ENCODE measurements at places on chromosomes 12 and 14.

DNA sequence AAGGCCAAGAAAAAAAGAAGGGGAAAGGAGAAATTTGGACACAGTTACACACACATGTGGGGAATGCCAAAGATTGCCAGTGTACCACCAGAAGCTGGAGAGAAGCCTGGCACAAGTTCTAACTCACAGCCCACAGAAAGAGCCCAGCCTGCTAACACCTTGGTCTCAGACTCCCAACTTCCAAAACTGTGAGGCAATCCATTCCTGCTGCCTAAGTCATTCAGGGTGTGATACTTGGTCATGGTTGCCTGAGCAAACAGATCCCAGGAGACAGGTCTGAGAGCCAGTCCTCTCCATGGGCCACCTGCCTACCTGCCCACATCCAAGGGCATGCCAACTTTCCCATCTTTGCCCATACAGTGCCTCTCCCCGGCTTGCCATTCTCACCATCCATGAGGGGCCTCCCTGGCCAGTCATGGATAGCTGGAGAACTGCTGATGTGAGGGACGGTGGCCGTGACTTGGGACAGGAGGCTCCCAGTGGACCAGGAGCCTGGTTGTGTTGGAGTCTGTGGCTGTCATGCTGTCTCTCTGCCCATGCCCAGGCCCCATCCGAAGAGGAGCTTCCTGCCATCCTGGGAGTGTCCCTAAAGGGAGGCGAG is 198.0 kb upstream of the RTL1 start:
- no peak for DNase-seq

DNA sequence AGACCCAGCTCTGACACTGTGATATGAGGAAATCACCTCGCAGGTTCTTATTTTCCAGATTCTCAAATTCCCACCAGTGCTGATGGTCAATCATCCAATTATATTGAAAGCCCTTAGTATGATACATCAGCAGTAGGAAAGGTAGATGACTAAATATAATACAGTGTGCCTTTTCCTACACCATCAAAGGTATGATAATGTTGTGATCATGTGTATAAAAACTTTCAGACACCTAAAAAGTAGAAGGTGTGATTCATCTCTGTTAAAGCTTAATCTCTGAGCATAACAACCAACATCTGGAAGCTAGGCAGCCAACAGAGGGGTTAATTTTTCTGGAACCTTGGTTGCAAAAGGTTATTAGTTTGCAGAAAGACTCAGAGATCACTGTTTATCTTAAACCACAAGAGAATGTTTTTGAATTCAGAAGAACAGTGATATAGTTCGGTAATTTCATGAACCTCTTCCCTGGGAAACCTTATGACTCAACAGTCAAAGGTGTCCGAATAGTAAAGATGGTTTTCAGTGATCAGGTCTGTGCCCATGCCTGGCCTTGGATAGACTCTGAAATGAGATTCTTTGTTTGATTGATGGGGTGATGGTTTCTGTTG is 122.5 kb downstream of the ETV6 start:
- DNase-seq: no peak

GRCh38 chr12:75888874-75889613 is 142.5 kb downstream of the PHLDA1 start:
- no peak for DNase-seq

- no peak for DNase-seq
Observed at GRCh38 chr14:65731933-65732506, 319.5 kb downstream of the FUT8 start.

GRCh38 chr14:106802413-106803364 is 1276.3 kb downstream of the TMEM121 start:
- DNase-seq: no peak

DNA sequence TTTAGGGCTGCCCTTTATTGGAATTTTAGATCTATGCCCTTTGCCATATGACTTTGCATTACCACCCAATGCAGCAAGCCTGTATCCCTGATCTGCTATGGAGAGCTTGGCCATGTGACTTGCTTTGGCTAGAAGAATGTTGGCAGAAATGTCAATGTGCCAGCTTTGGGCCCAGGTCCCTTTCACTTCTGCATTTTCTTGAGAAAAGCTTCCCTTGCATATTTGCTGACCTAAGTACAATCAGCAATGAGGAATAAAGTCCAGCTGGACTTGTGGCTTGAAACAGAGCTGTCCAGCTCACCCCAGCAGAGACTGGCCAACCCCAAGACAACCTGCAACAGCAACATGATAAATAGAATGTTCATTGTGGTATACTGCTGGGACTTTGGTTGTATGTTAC is 135.9 kb downstream of the PAH start:
- DNase-seq: no peak

DNA sequence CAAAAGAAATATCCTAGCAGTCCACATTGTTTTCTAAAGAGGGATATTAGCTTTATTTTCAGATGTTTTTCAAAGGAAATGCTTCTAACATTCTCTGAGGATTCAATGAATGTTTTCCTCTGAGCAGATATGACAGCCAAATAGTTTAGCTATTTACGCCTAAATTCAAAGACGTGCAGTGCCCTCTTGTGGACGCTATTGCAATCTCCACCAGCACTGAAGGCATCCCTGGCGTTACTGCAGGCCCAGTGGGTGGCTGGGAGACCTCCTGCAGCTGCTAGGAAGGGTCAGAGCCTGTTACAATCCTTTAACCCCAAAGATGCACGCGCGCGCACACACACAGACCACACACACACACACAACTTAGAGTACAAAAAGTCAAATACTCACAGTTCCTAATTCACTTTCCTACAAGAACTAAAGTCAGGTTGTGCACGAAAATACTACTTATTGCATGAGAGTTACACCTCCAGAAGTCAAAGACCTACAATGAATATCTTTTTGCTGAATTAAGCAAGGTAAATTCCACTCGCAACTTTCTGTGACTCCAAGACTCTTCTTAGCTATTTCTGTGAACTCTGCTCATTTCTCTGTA is 589.3 kb upstream of the TMEM132C start:
- no peak for DNase-seq

GRCh38 chr14:77883131-77883846 is 83.4 kb downstream of the ADCK1 start:
- DNase-seq: no peak

- DNase-seq: no peak
Observed at GRCh38 chr14:98347686-98348085, 924.3 kb downstream of the BCL11B start.

Data from stimulated activated CD8-positive, alpha-beta memory T cell treated with anti-CD3 and anti-CD28 coated beads, Interleukin-7, amount 100 ng/mL, for 48 hours (primary cell).